Lung (tissue), 17 donors: ENCODE measurements at places on chromosomes 1 and 21. TPM values are rescaled to one million over a fixed set of nuclear protein-coding genes. Genes with fewer than 3 reads are reported as not detected.
A peak's percentile ranks its signal among the peaks of the same experiment; 100 is the strongest.

AK5 gene
- total RNA-seq: 3.0 TPM

- DNase-seq: no peak
These were observed 343.4 kb downstream of the HHIPL2 start for GRCh38 chr1:222204475-222204874.

GRCh38 chr1:50261951-50262350 is 153.2 kb downstream of the ELAVL4 start:
- DNase-seq: no peak

DNA sequence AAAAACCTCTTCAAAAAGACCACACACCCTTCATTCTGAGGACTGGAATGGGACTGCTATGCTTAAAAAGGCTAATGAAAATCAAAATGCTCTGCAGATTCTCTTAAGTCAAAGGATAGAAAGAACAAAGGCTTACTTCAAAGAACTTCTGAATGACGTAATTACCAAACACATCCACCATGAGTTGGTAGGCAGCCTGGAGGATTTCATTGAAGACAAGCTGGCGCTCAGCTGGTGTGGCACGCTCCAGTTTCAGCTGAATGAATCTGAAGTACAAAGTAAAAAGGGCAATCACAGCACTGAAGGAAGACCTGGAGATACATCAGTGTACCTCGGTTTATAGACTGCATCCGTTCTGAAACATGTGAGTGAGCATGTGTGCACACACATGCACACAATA is 43.5 kb upstream of the SDC3 start:
- no peak for DNase-seq

GRCh38 chr1:116367256-116367945 is 5.6 kb upstream of the ATP1A1 start:
- no peak for DNase-seq

DNA sequence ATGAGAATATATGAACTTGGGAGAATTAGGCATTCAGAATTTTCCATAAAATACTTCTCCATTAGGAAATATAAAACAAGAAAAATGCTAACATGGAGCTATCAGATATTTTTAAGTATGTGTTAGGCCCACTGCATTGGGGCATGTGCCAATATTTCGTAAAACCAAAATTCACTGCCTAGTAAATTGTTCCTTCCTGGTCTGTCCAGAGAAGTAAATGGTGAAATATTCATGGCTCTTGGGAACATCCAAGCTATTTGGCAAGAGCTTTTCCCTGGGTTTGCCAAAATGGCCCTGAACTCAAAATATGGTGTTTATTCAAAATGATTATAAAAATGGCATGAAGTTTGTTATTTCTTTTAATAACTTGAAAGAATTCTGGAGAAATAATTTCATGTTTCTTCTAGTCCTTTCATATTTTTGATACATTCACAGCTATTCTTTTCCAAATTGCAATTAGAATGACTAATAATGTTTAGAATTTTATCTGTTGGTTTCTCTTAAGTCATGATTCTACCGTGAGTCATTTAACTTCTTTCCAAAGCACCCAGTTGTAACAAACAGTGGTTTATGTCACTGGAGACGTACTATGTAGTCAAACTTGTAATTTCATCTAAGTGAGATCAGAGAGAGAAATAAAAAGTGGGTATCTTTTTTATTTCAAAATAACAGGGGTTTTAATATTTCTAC is 25.7 kb upstream of the SLC19A2 start:
- DNase-seq: no peak

- DNase-seq: no peak
These were observed 267.8 kb upstream of the RUNX1 start for GRCh38 chr21:35316933-35317332.

GRCh38 chr1:244069326-244069898 is 18.3 kb downstream of the ZBTB18 start:
- no peak for DNase-seq

GRCh38 chr1:216600730-216601609 is 122.3 kb downstream of the ESRRG start:
- peak; percentile 95 for DNase-seq

SIM2 gene
- not detected for total RNA-seq

SPATA21 gene
- total RNA-seq: not detected

PLPPR5 gene
- 1.4 TPM for total RNA-seq

DNA sequence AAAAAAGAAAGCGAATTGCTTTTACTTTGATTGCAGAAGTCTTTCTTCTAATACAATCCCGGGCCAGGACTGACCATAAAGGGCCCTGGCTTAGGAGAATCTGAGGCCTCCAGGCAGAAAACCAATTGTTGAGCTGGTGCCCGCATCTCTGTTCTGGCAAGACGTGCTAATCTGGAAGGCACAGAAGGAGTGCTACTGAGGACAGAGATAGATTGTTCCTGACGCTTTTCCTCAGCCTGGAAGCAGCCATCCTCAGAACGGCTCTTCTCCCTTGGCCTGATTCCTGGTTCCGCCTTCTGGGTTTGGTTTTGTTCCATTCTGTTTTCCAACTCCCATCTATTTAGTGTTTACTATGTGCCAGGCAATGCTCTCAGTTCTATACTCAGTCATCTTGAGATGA is 44.8 kb upstream of the SPOCD1 start:
- DNase-seq: no peak

DNA sequence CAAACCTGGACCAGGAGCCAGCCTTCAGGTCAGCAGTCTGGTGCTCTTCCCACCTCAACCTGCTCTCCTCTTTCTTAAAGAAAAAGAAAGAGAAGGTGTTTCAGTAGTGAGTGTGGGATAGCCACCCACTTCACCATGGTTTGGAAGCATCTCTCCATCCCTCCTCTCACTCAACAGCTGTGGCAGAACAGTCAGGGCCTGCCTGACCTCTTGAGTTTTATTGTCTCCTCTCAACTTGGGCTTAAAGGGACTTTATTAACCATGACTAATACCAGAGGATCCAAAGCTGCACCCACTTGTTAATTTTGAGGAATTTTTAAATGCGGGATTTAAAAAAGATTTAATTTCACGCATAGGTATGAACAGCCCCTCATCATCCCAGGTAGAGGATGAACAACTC is 570 bp upstream of the VASH2 start:
- DNase-seq: no peak

SPRR2E gene
- total RNA-seq: not detected

PLD5 gene
- 0.43 TPM for total RNA-seq

C1QB gene
- 39.6 TPM for total RNA-seq

TEDDM1 gene
- total RNA-seq: not detected

DNA sequence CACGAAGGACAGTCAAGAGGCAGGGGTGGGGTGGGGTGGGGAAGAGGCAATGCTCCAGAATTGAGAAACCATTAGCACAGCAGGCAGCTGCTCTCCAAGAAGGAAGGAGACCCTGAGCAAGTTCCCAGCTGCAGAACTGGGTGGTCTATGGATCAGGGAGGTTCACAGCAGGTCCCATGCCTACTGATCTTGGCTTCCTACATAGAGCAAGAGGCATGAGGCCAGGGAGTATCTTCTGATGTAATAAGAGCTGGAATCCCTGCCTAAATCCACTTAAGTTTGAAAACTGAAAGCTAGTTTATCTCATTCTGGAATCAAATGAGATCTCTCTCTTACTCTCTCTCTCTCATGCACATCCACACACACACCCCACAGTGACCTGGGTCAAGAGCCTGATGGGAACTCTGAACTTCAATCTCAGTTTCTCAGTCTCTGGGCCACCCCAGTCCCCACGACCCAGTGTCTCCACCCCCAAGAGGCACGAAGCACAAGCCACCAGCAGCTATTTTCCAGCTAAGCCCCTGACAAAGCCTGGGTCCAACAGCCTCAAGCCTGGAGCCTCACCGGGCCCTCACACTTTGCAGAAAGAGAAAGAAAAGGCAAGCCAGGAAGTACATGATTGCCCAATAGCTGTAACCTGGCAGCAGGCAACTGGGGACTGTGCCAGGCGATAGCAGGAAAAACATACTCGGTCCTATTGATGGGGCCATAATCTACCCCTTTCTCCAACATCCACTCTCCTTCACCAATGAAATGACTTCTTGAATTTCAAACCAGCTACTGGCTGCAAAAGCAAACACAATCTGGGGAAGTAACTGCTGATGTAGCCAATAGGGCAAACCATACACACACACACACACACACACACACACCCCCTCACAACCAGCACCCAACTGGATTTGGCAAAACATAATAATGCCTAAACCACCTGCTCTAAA is 2.2 kb downstream of the NUAK2 start:
- DNase-seq: peak; percentile 75

CDC7 gene
- 5.2 TPM for total RNA-seq

PRAMEF18 gene
- not detected for total RNA-seq

DNA sequence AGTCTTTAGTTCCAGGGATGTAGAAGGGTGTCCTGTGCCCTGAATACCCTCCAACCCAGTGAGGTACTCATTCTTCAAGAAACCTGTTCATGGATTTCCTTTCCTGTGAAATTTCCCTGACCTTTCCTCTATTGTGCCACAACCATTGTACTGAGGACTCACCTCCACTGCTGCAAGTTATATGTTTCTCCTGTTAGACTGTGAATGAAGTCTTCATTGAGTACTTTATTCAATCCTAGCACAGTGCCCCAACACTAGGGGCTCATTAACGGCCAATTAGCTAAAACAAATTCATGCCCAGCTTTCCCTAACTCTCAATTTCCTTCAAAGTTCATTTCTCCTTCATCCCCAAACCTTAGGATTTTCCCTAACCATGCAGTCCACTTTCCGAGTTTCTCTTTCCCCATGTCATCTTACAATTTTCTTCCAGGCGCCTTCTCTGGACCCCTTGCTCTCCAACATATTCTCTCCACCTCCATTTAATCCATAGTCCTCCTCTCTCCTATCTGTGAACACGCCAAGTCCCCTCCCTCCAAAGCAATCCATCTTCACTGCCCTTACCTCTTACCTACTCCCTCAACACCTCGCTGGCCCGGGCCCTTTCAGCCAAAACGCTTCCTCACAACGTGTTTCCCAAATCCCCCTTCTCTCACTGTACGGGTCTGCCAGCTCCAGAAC is 1.3 kb downstream of the TRIM33 start:
- DNase-seq: no peak

ANGPTL3 gene
- total RNA-seq: 0.06 TPM

GRCh38 chr1:156623946-156624813 is 5.0 kb downstream of the HAPLN2 start:
- peak; percentile 51 for DNase-seq

- DNase-seq: no peak
These were observed 3.5 kb downstream of the PLCH2 start for GRCh38 chr1:2479618-2480017.

- no peak for DNase-seq
These were observed 19.1 kb downstream of the SLC25A33 start for GRCh38 chr1:9558271-9558945.

TSSK3 gene
- 1.4 TPM for total RNA-seq

DNA sequence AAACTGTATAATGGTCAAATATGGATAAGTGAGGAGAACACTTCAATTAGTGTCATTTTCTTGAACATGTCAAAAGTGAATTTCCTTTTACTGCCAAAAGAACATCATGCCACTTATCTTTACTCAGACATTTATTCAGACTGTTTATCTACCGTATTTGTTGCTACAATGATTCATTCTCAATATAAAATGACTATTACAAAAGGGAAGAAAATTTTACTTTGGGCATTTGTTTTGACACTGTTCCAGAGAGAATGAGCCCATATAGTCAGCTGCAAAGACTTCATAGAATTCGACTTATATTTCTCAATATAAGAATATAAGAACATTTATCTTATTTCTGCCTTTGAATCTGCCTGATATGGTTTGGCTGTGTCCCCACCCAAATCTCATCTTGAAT is 1699.1 kb downstream of the BRINP3 start:
- no peak for DNase-seq

GRCh38 chr1:47527653-47528272 is 89.9 kb downstream of the FOXD2 start:
- DNase-seq: no peak

DNA sequence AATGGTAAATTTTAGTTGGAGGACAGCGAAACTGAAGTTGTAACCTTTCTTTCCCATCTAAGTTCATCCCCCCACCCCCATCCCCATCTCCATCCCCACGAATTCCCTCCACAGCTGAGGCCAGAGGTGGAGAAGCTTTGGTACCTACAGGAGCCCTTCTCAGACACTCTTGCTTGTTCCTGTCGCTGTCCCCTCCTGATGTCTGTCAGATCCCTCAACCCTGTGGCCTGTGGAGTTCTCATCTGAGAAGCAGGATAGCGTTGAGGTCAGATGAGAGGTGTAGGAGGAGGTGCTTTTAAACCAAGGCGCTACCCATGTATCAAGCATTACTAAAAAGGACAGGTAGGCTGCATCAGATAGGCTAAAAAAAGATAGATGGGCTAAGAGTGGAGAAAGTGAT is 769 bp downstream of the NTPCR start:
- DNase-seq: peak; percentile 29

FAM163A gene
- not detected for total RNA-seq

VAMP3 gene
- 146 TPM for total RNA-seq

- DNase-seq: no peak
These were observed 63.7 kb downstream of the ZC3H11B start for GRCh38 chr1:219549215-219549614.

DNA sequence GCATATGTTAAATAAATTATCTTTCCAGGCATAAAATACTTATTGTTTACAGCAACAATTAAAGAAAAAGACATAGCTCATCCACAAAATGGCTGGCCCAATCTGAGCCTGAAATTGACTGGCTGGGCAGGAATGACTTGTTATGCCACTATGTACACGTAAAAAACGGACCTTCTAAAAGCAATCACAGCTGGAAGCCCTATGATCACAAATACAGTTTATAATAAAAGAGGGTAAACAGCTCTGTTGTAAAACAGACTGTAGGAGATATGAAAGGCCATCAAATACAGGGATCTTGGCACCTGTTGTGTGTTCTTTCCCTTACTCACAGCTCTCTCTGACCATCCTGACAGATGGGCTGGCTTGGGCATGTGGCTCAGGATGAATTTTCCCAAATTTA is 70.5 kb upstream of the DMRTA2 start:
- DNase-seq: no peak

DNA sequence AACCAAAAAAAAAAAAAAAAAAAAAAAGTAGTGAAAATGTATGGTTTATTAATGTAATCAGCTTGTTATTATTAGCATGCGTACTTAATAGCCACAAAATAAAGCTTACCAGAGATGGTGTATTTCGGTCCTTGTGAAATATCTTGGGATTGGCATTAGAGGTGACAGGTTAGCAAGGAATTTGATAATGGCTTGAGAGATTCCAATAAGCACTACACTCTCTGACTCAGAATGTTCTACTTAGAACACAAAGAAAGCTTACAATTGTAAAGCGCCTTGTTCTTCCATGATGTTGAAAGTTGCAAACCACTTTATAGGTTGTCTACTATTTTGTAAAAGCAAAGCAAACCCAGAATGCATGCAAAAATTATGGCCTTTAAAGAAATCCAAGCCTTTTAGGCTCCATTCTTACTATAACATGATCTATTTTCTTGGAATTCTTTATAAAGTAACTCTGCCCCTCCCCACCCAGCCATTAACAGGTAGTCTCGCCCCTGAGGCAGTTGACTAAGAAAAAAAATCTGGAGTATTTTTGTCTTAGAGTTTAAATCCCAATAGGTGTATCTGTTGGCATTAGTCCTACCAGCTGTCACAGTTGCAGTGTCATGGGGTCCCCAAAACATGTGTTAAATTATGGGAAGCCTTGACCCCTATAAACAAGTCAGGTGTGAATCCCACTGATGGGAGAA is 129.2 kb downstream of the DHRS3 start:
- DNase-seq: no peak

- DNase-seq: no peak
These were observed 400.1 kb downstream of the NEGR1 start for GRCh38 chr1:71882226-71882625.

GRCh38 chr1:179318491-179318890 is 24.9 kb downstream of the SOAT1 start:
- DNase-seq: no peak

- DNase-seq: peak; percentile 60
These were observed 131.8 kb upstream of the SGIP1 start for GRCh38 chr1:66402194-66402593.

PRRX1 gene
- 37.5 TPM for total RNA-seq

ADAMTS5 gene
- total RNA-seq: 4.7 TPM
